ENCODE measurements at places on chromosomes 6 and 20.
A peak's percentile ranks its signal among the peaks of the same experiment; 100 is the strongest.

DNA sequence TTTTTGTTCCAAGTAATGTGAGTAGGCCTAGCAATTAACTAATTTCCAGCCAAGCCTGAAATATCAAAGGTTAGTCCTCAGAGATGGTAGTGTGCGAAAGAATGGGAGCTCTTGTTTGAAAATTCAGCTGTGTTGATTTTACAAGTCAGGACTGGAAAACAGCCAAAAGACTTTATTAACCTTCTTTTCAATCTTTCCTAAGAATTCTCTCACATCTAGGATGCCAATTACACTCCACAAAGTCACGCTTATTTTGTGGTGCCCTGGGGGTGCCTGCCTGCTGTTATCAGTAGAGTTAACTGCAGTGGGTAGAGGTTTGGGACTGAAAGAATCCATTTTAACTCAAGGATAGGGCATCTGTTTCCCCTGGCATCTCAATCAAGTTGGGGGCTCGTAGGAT lies 30.7 kb upstream of the MAP3K4 start:
- DNase-seq = no peak

DNA sequence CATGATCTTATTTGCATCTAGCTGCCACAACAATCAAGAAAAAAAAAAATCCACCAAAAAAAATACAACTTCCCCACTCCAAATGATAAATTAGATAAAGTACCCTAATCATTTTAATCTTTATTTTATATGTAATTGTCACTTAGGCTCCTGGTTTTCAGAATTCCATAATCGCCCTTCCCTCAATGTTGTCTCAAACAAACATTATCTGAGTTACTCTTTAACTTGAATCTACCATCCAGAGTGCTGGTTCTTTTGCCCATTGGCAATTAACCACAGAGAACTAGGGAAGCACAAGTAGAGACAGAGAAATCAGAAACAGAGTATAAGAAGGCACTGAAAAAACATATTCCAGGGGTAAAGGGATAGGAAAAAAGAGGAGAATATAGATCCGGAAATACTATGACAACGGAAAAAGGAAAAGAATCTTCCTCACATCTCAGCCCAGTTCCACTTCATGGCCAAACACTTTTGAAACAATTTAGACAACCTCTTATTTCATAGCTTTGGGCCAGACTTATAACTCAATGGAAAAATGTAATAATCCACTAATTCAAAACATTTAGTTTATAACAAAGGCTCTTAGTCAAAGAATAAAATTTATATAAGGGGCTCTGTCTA lies 861 bp upstream of the NHSL1 start:
- DNase-seq = no peak

- DNase-seq = no peak
These were observed 42.8 kb upstream of the RNF8 start for GRCh38 chr6:37310966-37311365.

DNA sequence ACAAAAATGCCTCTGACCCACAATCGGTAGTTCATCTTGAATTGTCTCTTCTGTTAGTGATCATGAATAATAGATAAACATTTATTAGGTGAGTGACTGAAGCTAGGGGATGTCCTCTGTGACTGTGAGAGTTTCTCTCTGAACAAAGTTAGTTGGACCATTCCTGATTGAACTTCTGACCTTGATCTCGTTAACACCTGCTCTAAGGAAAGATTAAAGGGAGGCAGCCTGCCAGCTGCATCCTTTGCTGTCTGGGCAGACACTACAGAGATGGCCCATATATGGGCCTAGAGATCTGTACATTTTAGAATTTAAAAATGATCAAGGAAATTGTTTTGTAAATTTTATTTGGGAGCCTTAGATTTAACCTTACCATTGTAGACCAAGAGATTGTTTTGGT lies 27.3 kb downstream of the MAPK14 start:
- no peak for DNase-seq

GRCh38 chr20:35541118-35541782 lies 628 bp upstream of the ERGIC3 start:
- DNase-seq = no peak

DNA sequence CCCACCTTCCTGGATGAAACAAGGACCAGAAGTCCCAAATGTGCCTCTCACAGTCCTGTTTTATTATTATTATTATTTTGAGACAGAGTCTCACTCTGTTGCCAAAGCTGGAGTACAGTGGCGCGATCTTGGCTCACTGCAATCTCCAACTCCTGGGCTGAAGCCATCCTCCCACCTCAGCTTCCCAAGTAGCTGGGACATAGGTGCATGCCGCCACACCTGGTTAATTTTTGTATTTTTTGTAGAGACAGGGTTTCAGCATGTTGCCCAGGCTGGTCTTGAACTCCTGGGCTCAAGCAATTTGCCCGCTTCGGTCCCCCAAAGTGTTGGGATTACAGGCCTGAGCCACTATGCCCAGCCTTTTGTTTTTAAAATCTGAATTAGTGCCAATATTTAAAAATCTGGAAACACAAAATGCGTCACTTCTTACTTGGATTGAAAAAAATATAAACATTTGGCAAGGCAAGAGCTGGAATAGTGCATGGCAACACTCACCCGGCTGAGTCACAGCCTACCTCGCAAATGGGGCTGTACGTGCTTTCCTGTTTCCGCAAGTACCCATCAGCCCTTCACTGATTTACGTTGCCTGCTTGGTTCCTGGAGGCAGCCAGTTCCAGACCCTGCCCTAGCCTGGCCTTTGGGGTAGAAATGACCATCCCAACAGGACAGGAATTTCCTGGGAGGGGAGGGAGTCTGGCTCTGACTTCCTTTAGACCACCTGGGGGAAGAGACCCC lies 6.3 kb downstream of the SDCBP2 start:
- peak; percentile 56 for DNase-seq

- no peak for DNase-seq
These were observed 33.7 kb upstream of the SCUBE3 start for GRCh38 chr6:35179901-35180535.

DNA sequence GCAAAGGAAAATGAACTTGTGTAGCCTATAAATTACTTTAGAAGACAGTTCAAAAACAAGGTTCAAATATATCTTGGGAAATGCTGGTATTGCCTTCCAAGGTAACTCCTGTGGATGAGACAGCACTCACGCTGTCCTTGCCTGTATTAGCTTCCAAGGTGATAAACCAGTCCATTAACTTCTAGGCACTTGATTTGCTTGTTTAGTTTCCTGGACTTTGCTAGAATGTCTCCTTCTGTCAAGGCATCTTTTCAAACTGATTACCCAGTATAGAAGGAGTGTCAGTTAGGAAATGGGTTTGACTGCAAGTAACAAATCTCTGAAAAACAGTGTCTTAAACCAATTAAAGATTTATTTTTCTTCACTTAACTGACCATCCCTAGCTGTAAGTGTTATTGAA lies 103.4 kb upstream of the SLC22A23 start:
- no peak for DNase-seq

DNA sequence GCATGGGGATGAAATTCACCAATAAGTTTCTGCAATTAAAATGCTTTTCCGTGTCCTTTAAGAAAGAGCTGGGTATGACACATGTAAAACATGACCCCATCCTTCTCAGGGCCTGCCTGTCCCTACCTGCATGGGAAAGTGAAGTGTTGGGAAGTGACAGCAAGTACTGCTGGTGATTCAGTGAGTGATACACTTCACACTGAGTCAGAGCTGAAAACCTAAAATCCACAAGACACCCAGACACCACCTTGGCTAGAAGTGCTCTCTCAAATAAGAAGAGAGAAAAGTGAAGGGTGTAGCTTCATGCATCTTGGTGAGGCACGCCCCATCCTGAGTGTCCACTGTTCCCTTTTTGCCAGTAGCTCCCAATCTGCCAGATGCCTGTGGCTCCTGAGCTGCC lies 3.3 kb downstream of the RAB22A start:
- DNase-seq = no peak

GRCh38 chr6:37182736-37183590 lies 13.0 kb downstream of the PIM1 start:
- DNase-seq = no peak
